ENCODE measurements at places on chromosomes 1 and 21. TPM values are rescaled to one million over a fixed set of nuclear protein-coding genes. Genes with fewer than 3 reads are reported as not detected.
A peak's percentile ranks its signal among the peaks of the same experiment; 100 is the strongest.

GRCh38 chr1:8676813-8677212 is 140.6 kb downstream of the RERE start:
- H3K27ac ChIP-seq = peak overlapping the region; percentile 4
- peak; percentile 48 for DNase-seq
- no peaks in the 10 kb centered on the region for H3K27me3 ChIP-seq
- peaks cover 30% of the 10 kb centered on the region for H3K4me1 ChIP-seq
- H3K4me3 ChIP-seq = no peak overlapping the region
- H3K36me3 ChIP-seq = peaks cover 11% of the 10 kb centered on the region

Gene TMEM51
- 0.14 TPM for total RNA-seq

DNA sequence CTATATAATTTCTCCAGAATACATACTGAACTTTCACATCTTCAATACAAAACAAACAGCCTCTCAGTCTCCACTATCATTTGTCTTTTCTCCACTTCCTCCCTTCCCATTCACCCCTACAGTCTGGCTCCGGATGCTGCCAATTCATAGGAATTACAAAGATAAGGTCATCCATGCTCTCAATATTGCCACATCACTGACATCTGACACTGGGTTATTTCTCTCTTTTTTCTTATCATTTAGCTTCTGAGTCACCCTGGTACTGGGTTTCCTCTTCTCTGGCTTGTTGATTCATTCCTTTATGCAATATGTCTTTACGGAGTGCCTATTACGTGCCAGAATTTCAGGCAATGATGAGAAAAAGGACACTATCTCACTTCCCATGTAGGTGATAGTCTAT is 3.1 kb upstream of the SH3BP5L start:
- DNase-seq = no peak
- H3K27me3 ChIP-seq = peaks cover 10% of the 10 kb centered on the region
- no peak overlapping the region for H3K27ac ChIP-seq
- H3K36me3 ChIP-seq = peaks cover 17% of the 10 kb centered on the region
- no peak overlapping the region for H3K4me3 ChIP-seq

Gene PLK3
- total RNA-seq = 205 TPM

Gene NR1I3
- not detected for total RNA-seq

DNA sequence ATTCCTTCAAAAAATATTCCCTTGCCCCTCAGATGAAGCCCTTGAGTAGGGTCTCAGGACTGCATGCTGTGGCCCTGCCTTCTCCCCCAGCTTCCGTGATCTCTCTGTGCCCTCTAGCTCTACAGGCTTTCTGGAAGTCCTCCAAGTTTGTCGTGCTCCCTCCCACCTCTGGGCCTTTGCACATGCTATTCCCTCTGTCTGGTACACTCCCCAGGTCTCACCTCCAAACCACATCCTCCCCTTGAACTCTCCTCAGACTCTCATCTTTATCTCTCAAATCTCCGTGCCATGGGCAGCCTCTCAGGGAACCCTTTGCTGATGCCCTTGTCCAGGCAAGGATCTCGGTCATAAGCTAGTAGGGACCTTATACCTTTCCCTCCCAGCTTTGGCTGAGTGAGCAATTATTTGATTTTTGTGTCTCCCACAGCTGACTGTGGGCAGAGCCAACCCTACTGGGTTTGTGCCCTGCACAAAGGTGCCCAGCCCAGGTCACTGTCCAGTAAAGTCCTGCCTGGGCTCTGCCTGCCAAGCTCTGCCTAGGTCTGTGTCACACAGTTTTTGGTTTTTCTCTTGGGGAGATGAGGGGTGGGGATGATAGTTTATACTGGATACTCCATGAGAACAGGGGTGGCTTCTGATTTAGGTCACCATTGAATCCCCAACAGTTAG is 188.1 kb downstream of the ZNF281 start:
- peaks cover 6% of the 10 kb centered on the region for H3K27me3 ChIP-seq
- H3K4me3 ChIP-seq = no peak overlapping the region
- no peak for DNase-seq
- H3K27ac ChIP-seq = no peak overlapping the region

DNA sequence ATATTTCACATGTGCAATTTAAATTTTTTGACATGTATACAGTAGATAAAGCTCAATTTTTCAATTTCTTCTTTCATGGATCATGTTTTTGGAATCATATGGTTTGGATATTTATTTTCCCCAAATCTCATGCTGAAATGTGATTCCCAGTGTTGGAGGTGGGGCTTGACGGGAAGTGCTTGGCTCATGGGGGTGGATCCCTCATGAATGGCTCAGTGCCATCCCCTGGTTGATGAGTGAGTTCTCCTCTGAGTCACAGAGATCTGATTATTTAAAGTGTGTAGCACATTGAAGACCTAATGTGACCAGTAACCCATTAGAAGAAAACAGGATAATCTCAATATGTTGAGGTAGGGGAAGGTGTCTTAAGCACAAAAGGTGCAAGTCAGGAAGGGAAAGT is 9.1 kb upstream of the IFI16 start:
- H3K4me1 ChIP-seq = peaks cover 33% of the 10 kb centered on the region
- H3K4me3 ChIP-seq = no peak overlapping the region
- peak overlapping the region; percentile 9 for H3K27ac ChIP-seq
- H3K27me3 ChIP-seq = no peaks in the 10 kb centered on the region

DNA sequence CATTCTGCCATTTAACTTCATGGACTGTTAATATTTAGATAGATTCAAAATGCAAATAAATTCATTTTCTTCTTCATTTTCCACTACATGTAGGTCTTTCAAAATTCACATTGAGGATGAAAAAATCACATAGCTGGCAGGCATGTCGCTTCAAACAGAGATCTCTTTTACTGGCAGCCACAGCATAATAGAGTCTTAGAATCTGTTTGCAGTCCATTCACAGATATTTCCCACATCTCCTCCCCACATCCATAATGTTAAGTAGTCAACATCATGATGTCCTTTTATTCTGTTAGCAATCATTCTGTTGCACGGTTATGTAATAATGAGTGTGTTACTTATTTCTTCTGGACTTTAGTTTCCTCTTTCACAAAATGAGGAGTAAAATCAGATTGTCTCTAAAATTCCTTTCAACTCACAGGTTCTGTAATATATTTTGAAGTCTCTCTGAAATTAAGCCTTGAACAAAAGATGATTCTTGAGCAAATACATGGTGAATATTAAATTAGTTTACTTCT is 257.5 kb upstream of the SNX7 start:
- no peak overlapping the region for H3K4me3 ChIP-seq
- peaks cover 27% of the 10 kb centered on the region for H3K4me1 ChIP-seq
- no peak for DNase-seq
- no peak overlapping the region for H3K27ac ChIP-seq
- peaks cover 2% of the 10 kb centered on the region for H3K27me3 ChIP-seq

DNA sequence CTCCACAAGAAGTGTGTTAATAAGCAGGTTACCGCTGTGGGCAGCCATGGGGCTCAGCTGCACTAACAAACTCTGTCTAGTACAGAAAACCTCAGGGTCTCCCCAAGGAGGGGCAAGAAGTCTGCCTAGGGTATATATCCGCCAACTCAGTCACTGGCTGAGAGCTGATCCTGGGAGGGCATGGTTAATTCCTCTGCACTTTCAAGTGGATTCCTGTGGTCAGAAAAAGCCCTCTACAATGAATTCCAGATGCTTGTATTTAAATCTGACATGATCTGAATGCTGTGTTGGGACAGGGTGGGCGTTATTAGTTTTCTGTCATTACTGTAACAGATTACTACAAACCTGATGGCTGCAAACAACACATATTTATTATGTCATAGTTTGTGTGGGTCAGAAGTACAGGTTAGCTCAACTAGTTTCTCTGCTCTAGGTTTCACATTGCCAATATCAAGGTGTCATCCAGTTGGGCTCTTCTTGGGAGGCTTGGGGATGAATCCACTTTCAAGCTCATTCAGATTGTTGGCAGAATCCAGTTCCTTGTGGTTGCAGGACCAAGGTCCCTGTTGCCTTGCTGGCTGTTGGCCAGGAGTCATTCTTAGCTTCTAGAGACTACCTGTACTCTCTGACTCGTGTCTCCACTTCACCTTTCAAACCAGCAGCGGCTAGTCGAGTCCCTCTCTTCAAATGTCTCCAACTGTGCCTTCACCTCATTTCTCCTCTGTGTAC is 8.0 kb upstream of the SELE start:
- H3K36me3 ChIP-seq = no peaks in the 10 kb centered on the region
- no peak overlapping the region for H3K4me3 ChIP-seq
- peaks cover 34% of the 10 kb centered on the region for H3K27me3 ChIP-seq
- no peak overlapping the region for H3K27ac ChIP-seq
- no peak for DNase-seq
- H3K4me1 ChIP-seq = no peaks in the 10 kb centered on the region

Gene PRAMEF4
- not detected for total RNA-seq

- H3K27me3 ChIP-seq = no peaks in the 10 kb centered on the region
- peaks cover 42% of the 10 kb centered on the region for H3K4me1 ChIP-seq
- no peak for DNase-seq
These were observed 739 bp upstream of the IFI6 start for GRCh38 chr1:27672750-27673112.

GRCh38 chr1:161952607-161953172 is 71.0 kb downstream of the OLFML2B start:
- peaks cover 9% of the 10 kb centered on the region for H3K36me3 ChIP-seq
- no peaks in the 10 kb centered on the region for H3K27me3 ChIP-seq
- peaks cover 9% of the 10 kb centered on the region for H3K4me1 ChIP-seq

Gene SPATA17
- total RNA-seq = not detected

Gene EVA1C
- 8.2 TPM for total RNA-seq

- H3K4me3 ChIP-seq = no peak overlapping the region
- H3K4me1 ChIP-seq = no peaks in the 10 kb centered on the region
- H3K27ac ChIP-seq = no peak overlapping the region
- H3K36me3 ChIP-seq = no peaks in the 10 kb centered on the region
- no peak for DNase-seq
- H3K27me3 ChIP-seq = no peaks in the 10 kb centered on the region
These were observed 580.1 kb upstream of the ADGRL2 start for GRCh38 chr1:81220614-81221071.

Gene CA6
- 1.3 TPM for total RNA-seq

Gene POGK
- total RNA-seq = 53.9 TPM

GRCh38 chr1:243950166-243950565 is 100.1 kb upstream of the AKT3 start:
- H3K27me3 ChIP-seq = peaks cover 2% of the 10 kb centered on the region
- H3K27ac ChIP-seq = no peak overlapping the region
- H3K4me3 ChIP-seq = no peak overlapping the region
- no peaks in the 10 kb centered on the region for H3K4me1 ChIP-seq

- H3K36me3 ChIP-seq = no peaks in the 10 kb centered on the region
- no peak overlapping the region for H3K4me3 ChIP-seq
- H3K27ac ChIP-seq = no peak overlapping the region
- H3K4me1 ChIP-seq = no peaks in the 10 kb centered on the region
- no peak for DNase-seq
These were observed 54.5 kb downstream of the PAPPA2 start for GRCh38 chr1:176517484-176517883.

- H3K27ac ChIP-seq = peak overlapping the region; percentile 81
- DNase-seq = peak; percentile 82
These were observed 32.6 kb upstream of the SPOCD1 start for GRCh38 chr1:31848381-31848897.

- no peaks in the 10 kb centered on the region for H3K4me1 ChIP-seq
- no peak for DNase-seq
- no peak overlapping the region for H3K27ac ChIP-seq
These were observed 44.0 kb downstream of the FAM163A start for GRCh38 chr1:179786815-179787685.

DNA sequence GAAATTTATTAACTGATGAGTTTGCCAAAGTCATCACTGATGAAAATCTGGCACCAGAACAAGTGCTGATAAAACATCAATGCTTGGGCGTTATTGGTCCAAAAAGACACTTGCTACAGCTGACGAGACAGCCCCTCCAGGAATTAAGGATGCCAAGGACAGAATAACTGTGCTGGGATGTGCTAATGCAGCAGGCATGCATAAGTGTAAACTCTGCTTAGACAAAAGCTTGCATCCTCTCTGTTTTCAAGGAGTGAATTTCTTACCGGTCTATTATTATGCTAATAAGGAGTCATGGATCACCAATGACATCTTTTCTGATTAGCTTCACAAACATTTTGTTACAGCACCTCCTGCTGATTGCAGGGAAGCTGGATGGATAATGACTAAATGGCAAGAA is 402.0 kb downstream of the LTN1 start:
- H3K27ac ChIP-seq = no peak overlapping the region
- no peaks in the 10 kb centered on the region for H3K36me3 ChIP-seq
- no peak for DNase-seq

GRCh38 chr1:173044656-173045055 is 6.1 kb downstream of the TNFSF18 start:
- no peaks in the 10 kb centered on the region for H3K36me3 ChIP-seq
- peaks cover 4% of the 10 kb centered on the region for H3K27me3 ChIP-seq
- no peak overlapping the region for H3K27ac ChIP-seq
- H3K4me1 ChIP-seq = peaks cover 5% of the 10 kb centered on the region
- no peak overlapping the region for H3K4me3 ChIP-seq
- no peak for DNase-seq

Gene LIN28A
- total RNA-seq = not detected

Gene IL19
- total RNA-seq = not detected

Gene AADACL3
- not detected for total RNA-seq

Gene KRTCAP2
- total RNA-seq = 244 TPM

Gene SPRR2B
- not detected for total RNA-seq

Gene OR2L3
- not detected for total RNA-seq

DNA sequence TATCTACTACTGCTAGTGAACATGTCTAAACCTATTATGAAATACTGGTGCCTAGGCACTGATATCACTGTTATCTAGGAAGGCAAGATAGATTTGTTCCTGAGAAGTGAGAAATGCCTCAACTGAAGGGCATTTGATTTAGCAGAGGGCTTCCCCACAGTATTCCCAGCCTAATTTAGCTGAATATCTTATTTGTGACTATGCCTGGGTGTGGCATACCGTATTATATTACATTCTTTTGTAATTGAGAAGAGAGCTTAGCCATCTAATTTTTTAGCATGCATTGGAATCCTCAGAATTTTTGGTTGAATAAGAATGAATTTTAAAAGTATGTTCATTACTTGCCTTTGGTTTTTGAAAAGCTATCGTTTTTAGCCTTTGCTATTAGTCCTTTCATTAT is 99.1 kb downstream of the ZP4 start:
- H3K27me3 ChIP-seq = no peaks in the 10 kb centered on the region
- H3K36me3 ChIP-seq = no peaks in the 10 kb centered on the region
- no peak overlapping the region for H3K4me3 ChIP-seq
- H3K4me1 ChIP-seq = no peaks in the 10 kb centered on the region

Gene DUSP12
- 39.7 TPM for total RNA-seq

Gene CD84
- 17.7 TPM for total RNA-seq

- H3K36me3 ChIP-seq = no peaks in the 10 kb centered on the region
- no peak overlapping the region for H3K4me3 ChIP-seq
- no peak overlapping the region for H3K27ac ChIP-seq
- H3K4me1 ChIP-seq = no peaks in the 10 kb centered on the region
- no peak for DNase-seq
These were observed 23.1 kb upstream of the HFM1 start for GRCh38 chr1:91427741-91428140.
